ENCODE measurements at places on chromosomes 6 and 20. TPM values are rescaled to one million over a fixed set of nuclear protein-coding genes. Genes with fewer than 3 reads are reported as not detected.

Gene CFAP61
- total RNA-seq, result 1.7 TPM

Gene TBCC
- total RNA-seq, result 21.7 TPM

DNA sequence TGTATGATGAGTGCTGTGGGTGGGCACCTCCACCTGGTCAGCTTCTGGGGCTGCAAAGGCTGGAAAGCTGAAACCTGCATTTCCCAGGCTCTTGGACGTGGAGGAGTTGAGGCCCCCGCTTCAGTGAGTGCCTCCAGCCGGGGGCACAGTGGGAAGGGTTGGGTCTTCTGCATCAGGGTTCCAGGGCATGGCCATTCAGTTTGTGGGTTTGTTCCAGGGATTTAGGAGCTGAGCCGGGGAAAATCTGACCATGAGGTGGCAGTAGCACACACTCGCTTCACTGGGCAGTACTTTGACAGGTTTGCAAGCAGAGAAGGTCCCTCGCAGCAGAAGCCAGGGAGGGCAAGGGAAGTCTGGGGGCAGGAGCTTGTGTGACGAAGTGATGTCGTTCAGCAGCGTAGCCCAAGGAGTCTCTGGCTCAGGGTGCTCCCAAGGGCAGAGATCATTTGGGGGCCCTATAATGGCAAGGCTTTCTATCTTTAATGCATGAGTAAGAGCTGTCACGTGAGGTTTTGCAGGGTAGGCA is 69.5 kb upstream of the SULF2 start:
- H3K4me3 ChIP-seq, result no peak overlapping the region
- no peaks in the 10 kb centered on the region for H3K27me3 ChIP-seq
- H3K27ac ChIP-seq, result no peak overlapping the region

Gene ADGRB3
- total RNA-seq, result 5.1 TPM

DNA sequence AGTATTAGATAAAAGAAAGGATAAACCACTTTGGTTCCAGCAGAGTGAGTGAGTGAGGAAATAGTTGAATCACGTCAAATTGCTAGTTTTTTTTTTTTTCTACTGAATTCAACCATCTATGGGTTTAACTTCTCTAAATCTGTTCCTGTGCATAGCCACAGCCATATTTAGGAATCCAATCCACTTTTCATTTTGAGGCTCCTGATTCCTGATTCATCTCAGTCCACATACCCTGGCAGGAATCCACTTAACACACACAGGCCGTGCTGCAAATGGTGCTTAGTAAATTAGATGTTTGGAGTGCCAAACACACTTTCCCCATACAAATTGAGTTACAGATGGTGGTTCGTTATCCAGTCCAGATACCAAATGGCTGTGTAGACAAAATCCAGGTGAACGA is 220.3 kb downstream of the ALDH8A1 start:
- H3K27ac ChIP-seq, result no peak overlapping the region
- no peak for DNase-seq
- peaks cover 14% of the 10 kb centered on the region for H3K4me1 ChIP-seq
- H3K36me3 ChIP-seq, result no peaks in the 10 kb centered on the region
- no peaks in the 10 kb centered on the region for H3K27me3 ChIP-seq
- no peak overlapping the region for H3K4me3 ChIP-seq

Gene ULBP1
- total RNA-seq, result 2.3 TPM

- H3K36me3 ChIP-seq, result no peaks in the 10 kb centered on the region
- no peak for DNase-seq
- H3K27ac ChIP-seq, result no peak overlapping the region
- H3K27me3 ChIP-seq, result peaks cover 92% of the 10 kb centered on the region
- no peak overlapping the region for H3K4me3 ChIP-seq
These were observed 11.5 kb upstream of the GLP1R start for GRCh38 chr6:39037082-39037508.

DNA sequence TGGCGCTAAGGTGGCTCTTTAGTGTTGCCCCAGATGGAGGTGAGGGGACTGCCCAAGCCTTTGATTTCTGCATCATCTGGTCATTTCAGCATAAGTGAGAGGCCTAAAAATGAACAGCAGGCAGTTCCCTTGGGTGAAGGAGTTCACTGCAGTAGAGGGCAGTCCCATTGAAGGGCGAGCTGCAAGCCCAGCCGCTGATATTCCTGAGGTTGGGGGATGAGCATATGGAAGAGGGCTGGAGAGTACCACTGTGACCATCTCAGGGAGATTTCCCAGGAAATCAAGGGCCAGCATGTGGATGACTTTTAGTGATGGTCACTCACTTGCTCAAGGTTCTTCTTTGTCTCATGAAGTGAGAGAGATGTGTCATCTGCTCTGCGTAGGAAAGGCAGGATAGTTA is 9.3 kb downstream of the TOX2 start:
- peaks cover 65% of the 10 kb centered on the region for H3K27me3 ChIP-seq
- DNase-seq, result no peak
- H3K36me3 ChIP-seq, result no peaks in the 10 kb centered on the region
- H3K4me3 ChIP-seq, result no peak overlapping the region
- H3K4me1 ChIP-seq, result peaks cover 8% of the 10 kb centered on the region

DNA sequence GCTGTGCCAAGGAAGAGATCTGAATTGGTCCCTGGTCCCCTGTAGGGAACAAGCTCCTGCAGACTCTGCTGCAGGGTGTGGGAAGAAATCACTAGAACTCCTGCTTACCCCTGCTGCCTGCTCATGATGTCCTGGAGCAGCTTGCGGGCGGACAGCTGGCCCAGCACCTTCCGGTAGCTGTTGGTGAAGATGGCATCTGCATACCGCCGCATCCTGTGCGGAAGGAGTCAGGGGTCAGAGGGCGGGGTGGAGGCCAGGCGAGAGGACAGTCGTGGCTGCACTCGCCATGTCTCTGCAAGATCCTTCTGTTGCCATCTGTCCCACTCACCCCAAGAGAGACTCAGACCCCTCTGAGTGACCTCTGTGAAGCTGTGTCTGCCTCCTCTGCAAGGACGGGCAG is 5.3 kb downstream of the GHRH start:
- no peaks in the 10 kb centered on the region for H3K36me3 ChIP-seq
- H3K4me3 ChIP-seq, result no peak overlapping the region
- peak overlapping the region; percentile 43 for H3K27ac ChIP-seq
- no peak for DNase-seq

DNA sequence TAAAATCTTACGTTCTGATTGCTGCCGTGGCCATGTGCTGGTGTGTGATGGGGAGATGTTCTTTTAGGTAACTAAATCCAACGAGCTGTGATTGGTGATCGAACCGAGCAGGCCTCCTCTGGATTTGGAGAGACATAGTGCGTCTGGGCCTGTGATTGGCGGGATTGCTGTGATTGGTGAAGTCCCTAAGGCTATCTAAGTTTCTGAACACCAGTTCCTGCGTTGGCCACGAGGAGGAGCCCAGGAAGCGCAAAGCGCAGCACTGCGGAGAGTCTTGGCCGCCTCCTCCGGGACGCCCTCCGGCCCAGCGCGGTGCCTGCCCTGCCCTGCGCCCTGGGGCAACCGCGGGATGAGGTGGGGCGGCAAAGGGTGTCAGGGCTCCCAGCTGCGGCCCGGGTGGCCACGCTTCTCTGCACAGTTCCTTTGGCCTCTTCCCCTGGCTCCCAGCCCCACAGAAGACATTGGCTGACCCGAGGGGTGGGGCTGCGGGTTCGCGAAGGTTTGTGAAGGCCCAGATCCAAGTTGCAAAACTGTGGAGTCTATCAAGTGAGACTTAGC is 33.0 kb downstream of the HNF4A start:
- peaks cover 22% of the 10 kb centered on the region for H3K27me3 ChIP-seq
- H3K27ac ChIP-seq, result no peak overlapping the region
- no peaks in the 10 kb centered on the region for H3K36me3 ChIP-seq
- peak; percentile 73 for DNase-seq
- H3K4me1 ChIP-seq, result peaks cover 9% of the 10 kb centered on the region

DNA sequence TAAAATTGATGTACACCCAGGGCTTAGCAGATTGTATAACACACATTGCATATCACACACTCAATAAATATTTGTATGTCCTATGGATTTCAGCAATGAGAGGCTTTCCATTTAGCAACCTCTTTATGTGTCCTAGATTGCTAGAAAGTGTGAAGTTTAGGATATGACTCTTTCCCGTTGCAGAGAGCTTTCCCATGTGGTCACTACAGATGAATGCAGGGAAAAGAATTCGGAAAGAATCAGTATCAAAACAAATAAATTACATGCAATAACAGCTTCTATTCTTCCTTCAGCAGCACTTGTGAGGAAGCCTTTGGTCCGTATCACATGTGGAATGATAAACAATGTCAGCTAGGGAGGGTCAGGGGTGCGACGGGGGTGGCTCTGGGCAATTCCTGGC is 870.1 kb downstream of the C6orf118 start:
- no peak for DNase-seq
- H3K27me3 ChIP-seq, result no peaks in the 10 kb centered on the region
- H3K36me3 ChIP-seq, result peaks cover 15% of the 10 kb centered on the region
- H3K27ac ChIP-seq, result no peak overlapping the region
- no peaks in the 10 kb centered on the region for H3K4me1 ChIP-seq

GRCh38 chr6:79656134-79656533 is 25.0 kb downstream of the SH3BGRL2 start:
- H3K4me3 ChIP-seq, result no peak overlapping the region
- no peak for DNase-seq
- H3K27ac ChIP-seq, result no peak overlapping the region
- peaks cover 4% of the 10 kb centered on the region for H3K4me1 ChIP-seq
- peaks cover 21% of the 10 kb centered on the region for H3K36me3 ChIP-seq
- H3K27me3 ChIP-seq, result no peaks in the 10 kb centered on the region

DNA sequence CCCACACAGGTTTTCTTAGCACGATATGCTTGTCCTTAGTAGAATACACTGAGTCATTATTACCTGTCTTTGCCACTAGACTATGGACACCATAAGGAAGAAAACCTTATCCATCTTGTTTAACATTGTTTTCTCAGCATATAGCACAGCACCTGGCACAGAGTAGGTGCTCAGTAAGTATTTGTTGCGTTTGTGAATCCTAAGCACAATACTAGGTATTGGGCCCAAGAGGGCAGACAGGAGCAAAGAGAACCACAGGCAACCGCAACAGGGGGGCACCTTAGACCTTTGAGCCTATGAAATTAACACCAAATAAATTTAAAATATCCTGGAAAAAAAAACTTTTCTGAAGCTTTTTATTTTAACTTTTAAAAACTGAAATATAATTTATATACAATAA is 3.7 kb upstream of the NCOA6 start:
- peaks cover 35% of the 10 kb centered on the region for H3K27me3 ChIP-seq
- no peaks in the 10 kb centered on the region for H3K36me3 ChIP-seq
- no peak overlapping the region for H3K27ac ChIP-seq
- H3K4me1 ChIP-seq, result peaks cover 13% of the 10 kb centered on the region
- peak overlapping the region; percentile 67 for H3K4me3 ChIP-seq
- DNase-seq, result no peak

GRCh38 chr6:52424513-52424912 is 4.4 kb downstream of the EFHC1 start:
- H3K27me3 ChIP-seq, result no peaks in the 10 kb centered on the region
- peaks cover 5% of the 10 kb centered on the region for H3K4me1 ChIP-seq
- H3K27ac ChIP-seq, result no peak overlapping the region
- peaks cover 15% of the 10 kb centered on the region for H3K36me3 ChIP-seq
- no peak for DNase-seq

DNA sequence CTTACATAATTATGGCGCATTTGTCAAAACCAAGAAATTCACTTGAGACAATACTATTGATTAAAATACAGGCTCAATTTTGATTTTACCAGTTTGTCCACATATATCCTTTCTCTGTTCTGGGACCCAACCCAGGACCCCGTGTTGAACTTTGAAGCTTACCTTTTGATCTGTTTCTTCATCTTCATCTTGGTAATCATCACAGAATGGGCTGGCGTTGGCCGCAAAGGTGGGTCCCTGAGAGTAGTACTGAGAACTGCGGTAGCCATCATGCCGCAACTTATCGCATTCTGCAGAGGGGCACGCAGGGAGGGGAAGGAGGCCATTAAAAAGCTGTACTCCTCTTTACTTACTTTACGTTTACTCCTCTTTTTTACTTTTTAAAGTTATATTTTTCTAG is 26.1 kb downstream of the NHSL1 start:
- DNase-seq, result no peak
- peaks cover 5% of the 10 kb centered on the region for H3K4me1 ChIP-seq
- peaks cover 4% of the 10 kb centered on the region for H3K36me3 ChIP-seq
- no peak overlapping the region for H3K4me3 ChIP-seq
- H3K27ac ChIP-seq, result no peak overlapping the region
- H3K27me3 ChIP-seq, result no peaks in the 10 kb centered on the region

GRCh38 chr20:59291740-59292383 is 8.5 kb upstream of the EDN3 start:
- no peak overlapping the region for H3K4me3 ChIP-seq
- H3K27me3 ChIP-seq, result peaks cover 68% of the 10 kb centered on the region
- H3K27ac ChIP-seq, result no peak overlapping the region
- no peaks in the 10 kb centered on the region for H3K4me1 ChIP-seq
- no peak for DNase-seq

Data from neural crest cell (in vitro differentiated cells).